ENCODE measurements at places on chromosomes 7 and 10.

DNA sequence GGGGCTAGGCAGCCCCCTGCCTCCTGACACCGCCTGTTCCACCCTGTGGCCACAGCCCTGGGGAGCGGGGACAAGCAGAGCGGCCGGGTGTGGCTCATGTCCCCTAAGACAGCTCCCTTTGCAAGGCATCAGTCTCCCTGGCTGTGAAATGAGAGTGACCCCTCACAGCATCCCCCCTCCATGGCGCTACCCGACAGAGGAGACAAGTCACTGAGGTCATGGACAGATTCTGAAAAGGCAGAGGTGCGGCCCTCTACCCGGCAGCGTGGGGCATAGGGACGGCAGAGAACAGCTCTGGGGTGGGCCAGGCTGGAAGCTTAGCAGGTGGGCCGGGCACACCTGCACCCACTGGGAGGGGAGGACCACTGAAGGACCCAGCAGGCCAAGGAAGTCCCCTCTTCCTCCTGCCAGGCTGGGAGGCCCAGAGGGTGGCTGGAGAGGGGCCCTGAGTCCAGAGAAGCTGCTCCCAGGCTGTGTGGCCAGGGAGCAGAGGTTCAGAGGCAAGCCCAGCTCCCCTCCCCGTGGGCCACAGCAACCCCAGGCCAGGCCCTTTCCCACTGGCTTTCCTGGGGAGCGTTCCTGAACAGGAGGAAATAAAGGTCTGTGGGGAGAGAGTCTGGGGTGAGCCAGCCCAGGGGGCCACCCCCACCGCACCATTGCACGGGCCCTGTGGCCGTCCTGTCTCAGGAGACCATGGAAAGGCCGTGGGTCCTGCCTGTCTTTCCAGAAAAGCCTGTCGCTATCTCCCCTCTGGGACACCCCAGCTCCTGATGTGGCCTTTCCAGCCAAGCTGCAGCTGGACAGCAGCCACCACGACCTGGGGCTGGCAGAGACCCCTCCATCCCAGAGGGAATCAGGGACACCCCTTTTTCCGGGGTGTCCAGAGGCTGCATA lies 1.7 kb downstream of the ADAP1 start:
- DNase-seq = no peak

- no peak for DNase-seq
Measured at GRCh38 chr7:36691983-36692382, 32.3 kb downstream of the AOAH start.

DNA sequence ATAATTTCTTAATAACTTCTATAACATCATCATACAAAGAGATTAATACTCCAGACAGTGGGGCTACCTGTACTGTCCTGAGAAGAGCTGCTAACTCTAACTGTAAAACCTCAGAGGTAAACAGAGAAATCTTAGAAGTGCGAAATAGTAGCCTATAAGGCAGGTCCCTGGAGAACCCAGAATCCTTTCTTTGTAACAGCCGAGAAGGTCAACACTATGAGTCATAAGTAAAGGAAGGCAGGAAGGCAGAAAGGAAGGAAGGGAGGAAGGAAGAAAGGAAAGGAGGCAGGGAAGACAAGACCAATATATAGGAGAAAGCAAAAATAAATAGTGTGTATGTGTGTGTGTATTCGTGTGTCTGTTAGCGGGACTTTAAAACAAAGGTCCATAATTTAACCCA lies 540.6 kb downstream of the ZWINT start:
- DNase-seq = no peak

DNA sequence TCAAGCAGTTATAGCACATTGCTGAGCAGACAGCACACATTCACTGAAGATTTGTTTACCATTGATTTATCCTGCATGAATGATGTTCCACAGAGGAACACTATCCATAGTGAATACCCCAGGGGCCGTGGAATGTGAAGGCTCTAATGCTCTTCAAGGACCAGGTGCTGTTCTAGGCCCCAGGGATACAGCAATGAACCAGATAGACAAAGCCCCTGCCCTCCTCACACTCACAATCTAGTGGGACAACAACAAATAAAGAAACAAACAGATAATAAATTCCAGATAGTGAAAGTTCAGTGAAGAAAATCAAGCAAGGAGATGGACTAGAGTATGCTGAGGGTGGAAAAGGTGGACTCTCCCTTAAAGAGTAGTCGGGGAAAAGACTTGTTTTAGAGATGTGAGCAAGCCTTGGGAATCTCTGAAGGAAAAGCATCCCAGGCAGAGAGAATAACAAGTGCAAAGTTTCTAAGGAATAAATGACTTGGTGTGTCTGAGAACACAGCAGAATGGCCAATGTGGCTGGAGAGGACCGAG lies 117.7 kb downstream of the CCDC71L start:
- no peak for DNase-seq

- DNase-seq = peak; percentile 25
Measured at GRCh38 chr7:106681815-106682495, 21.0 kb upstream of the CCDC71L start.

- no peak for DNase-seq
Measured at GRCh38 chr10:103569896-103570295, 76.4 kb downstream of the NEURL1 start.

DNA sequence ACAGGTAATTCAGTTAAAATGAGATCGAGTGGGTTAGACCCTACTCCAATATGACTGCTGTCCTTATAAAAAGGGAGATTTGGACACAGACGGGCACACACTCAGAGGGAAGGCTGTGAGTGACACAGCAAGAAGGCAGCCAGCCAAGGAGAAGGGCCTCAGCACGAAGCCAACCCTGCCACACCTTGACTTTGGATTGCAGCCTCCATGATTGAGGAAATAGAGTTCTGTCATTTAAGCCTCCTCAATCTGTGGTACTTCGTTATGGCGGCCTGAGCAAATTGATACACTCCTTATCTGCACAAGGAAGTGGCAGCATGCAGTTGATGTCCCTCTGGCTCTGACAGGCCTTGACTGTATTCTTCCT lies 43.8 kb downstream of the SH2D4B start:
- DNase-seq = no peak

DNA sequence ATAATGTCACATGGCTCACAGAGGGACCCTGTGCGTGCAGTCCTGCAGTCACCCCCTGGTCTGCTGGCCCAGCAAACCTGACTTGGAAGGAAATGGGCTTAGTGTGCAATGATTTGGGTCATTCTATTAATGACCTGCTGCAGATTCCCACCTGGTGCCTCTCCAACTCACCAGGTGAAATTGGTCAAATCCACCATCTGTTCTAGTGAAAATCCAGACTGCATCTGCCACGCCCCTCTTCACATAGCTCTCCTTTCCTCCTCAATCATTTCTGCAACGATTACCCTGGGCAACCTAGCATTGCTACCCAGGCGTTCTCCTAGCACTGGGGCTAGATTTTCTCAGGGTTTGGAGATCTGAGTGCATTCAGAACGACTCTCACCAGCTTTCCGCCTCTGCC lies 29.4 kb downstream of the SRRM3 start:
- no peak for DNase-seq

DNA sequence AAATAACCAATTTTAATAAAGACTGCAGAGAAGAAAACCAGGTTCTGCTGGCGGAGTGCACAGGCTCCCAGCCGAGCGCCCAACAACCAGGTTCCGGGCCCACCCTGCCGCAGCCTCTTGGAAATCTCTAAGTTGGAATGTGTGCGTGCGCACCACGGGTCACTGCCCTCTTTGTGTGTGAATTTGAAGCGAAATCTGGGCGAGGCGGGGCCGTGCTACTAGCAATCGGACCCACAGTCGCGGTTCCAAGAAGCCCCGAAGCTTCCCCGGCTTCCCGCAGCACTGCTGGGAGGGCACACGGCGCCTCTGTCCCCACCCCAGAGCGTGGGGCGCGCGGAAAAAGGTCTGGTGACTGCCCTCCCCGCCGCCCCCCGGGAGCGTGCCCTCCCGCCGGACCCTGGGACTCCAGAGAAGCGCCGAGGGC lies 666 bp upstream of the MAP3K8 start:
- no peak for DNase-seq

DNA sequence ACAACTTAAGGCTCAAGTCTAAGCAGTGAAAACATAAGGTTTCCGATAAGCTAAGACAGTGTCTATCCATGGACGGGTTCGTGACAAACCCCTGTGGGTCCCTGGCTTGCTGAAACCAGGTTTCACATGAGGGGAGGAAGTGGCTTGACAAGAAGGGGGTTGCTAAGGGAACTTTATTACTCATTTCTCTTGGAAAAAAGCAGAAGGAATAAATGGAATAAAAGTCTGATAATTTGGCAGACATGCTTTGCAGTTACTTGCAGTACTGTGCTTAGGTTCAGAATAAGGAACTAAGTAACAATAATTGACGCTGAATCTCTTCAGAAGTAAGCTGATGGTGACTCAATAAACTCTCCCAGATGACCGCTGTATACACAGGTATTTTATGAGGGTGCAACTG lies 34.7 kb downstream of the RBM17 start:
- no peak for DNase-seq

- no peak for DNase-seq
Measured at GRCh38 chr10:21281765-21282484, 243.6 kb downstream of the SKIDA1 start.

GRCh38 chr10:129871966-129872365 lies 92.1 kb downstream of the EBF3 start:
- no peak for DNase-seq

- peak; percentile 43 for DNase-seq
Measured at GRCh38 chr10:106560925-106561640, 603.4 kb downstream of the SORCS1 start.

DNA sequence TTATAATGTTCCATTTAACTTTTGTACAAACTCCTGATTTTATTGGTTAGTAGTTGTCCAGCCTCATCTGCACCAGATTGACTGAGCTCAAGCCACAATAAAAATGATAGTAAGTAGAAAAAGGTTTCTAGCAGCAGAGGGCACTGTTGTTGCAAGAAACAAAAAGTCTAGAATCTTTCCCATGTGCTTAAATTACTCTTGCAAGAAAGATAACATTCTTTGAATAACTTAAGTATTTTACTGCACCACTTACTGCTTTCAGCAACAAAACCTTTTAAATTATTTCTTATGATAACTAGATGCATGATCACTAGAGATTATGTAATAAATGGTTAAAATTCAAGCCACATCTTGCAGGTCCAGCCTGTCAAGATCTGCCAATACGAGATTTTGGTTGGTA lies 27.0 kb downstream of the LMOD2 start:
- peak; percentile 35 for DNase-seq

GRCh38 chr10:17647326-17647725 lies 3.4 kb downstream of the STAM start:
- DNase-seq = no peak

GRCh38 chr7:20964281-20964918 lies 177.7 kb upstream of the SP8 start:
- DNase-seq = no peak

DNA sequence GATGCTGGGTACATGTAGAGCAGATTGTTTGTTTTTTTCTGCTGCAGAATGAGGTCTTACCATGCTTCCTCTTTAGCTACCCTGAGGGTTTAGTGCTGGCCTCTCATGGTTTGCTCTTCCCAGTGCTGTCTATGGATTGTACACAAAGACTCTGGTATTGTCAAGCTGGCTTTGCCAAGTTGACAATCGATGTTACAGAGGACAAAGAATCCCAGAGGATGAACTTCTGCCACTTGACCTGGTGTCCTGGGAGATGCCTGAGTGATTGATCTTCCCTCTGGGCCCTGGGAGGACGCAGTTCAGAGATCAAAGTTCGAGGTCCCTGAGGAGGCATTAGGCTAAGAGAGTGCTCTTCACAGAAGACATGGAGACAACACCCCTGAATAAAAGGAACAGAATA lies 865.4 kb downstream of the CCSER2 start:
- no peak for DNase-seq

DNA sequence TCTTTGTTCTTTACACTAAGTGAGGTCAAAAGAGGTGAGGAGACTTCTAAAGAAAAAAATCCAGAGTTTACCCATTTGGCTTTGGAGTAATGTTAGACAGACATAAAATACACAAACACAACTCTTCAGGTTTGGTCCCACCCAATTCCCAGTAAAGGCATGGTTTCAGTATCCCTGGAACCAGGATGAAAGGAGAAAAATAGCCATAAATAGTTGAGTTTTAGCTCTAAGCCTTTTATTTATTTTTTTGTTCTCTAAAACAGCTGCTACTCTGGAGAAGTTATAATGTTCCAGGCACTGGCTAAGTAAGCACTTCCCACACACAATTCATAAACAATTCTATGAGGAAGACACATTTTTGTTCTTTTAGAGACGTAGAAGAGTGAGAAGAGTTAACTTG lies 4.0 kb downstream of the ABCB1 start:
- no peak for DNase-seq

DNA sequence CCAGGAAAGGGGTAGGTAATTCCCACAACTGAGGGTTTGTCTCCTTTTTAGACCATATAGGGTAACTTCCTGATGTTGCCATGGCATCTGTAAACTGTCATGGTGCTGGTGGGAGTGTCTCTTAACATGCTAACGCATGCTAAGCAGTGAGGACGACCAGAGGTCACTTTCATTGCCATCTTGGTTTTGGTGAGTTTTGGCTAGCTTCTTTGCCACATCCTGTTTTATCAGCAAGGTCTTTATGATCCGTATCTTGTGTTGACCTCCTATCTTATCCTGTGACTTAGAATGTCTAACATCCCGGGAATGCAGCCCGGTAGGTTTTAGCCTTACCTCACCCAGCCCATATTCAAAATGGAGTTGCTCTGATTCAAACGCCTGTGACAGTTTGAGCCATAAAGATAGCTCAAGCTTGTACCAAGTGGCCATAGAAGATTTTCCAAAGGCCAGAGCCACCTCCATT lies 176.0 kb upstream of the NAMPT start:
- DNase-seq = no peak

- no peak for DNase-seq
Measured at GRCh38 chr10:30974773-30975415, 56.8 kb downstream of the ZNF438 start.

DNA sequence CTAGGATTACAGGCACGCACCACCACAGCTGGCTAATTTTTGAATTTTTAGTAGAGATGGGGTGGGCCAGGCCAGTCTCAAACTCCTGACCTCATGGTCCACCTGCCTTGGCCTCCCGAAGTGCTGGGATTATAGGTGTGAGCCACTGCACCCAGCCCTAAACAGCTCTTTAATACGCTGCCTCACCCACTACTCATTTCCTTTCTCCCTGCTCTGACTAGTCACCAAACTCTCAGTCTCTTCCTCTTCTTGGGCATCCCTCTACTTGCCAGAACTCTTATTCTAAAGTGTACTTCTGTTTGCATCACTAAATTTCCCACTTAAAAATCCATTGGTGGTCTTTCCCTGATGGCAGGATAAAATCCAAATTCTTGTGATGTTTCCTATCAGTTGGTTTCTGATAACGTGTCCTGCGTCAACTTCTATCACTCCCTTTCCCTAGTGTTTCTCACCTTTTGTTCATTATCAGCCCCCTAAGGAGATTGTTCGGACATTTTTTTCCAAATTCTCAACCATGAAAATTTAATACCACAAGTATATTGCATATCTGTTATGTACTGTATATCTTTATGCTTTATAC lies 124.7 kb downstream of the CUBN start:
- no peak for DNase-seq
